ENCODE measurements at places on chromosomes 5 and 9.

DNA sequence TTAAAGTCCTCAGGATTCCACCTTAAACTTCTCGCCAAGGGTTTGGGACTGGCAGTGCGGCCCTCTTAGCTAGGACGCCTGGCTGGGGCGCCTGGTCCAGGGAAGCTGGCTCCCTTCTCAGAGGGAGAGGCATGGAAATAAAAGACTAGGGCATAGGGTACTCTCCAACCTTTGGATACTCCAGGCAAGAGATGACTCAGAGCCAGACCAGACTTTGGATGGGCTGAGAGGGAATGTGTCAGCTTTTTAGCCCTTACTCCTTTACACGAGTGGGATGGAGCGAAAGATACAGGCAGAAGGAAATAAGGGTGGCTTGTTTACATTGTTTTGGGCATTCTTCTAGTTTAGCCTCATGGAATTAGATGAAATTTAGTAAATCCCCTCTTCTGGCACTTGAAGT is 48.2 kb downstream of the IL31RA start:
- no peak for DNase-seq

DNA sequence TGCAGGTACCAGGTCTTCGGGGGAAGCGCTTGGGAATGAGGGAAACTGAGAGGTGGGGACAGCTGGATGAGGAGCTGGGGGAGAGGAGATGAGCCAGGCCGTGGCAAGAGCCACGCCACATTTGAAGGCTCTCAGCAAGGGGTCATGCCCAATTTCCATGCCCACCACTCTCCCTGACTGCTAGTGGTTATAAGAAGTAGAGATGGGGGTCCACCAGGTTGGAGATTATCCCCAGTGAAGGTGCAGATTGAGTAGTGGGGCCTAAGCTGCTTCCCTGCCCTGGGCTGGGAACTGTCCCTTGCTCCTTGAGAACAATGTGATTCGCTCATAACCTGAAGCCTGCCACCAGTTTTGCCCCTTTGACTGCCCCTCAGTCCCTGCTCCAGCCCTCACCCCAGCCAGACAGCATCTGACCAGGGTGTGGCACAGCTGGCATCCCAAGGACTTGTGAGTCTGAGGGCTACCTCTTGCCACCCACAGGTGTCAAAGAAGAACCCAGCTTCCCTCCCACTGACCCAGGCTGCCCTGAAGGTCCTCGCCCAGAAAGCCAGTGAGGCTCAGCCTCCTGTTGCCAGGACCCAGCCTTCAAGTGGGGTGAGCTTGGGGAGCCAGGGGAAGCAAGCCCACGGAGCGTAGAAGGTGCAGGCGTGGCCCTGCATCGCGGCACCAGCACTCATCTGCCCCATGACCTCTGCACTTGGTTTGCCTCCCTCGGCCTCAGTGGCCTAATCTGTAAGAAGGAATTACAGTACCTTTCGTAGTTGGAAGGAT is 21.5 kb downstream of the CD74 start:
- DNase-seq = no peak

DNA sequence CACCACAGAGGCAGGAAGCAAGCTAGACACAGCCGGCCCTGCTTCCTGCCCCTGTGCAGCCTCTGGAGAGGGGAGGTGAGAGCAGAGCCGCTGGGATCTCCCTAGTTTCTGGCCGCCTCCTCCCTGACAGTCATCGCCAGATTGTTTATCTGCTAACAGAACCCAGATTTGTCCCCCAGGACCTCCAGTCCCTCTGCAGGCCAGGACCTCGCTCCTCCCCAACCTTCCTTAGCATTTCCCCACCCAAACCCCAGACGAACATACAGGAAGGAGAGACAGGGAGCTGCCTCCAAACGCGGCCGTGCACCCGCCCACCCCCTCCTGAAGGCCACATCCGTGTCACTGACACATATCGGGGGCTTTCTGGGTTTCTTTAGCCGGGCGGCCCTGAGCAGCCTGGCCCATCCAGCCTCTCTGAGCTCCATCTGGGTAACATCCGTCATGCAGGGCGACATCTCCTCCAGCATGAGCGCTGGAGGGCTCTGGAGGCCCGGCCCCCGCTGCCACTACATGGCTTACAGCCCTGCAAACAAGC is 47.5 kb downstream of the DBH start:
- no peak for DNase-seq

GRCh38 chr5:108638021-108638420 is 109.7 kb upstream of the FER start:
- DNase-seq = no peak

DNA sequence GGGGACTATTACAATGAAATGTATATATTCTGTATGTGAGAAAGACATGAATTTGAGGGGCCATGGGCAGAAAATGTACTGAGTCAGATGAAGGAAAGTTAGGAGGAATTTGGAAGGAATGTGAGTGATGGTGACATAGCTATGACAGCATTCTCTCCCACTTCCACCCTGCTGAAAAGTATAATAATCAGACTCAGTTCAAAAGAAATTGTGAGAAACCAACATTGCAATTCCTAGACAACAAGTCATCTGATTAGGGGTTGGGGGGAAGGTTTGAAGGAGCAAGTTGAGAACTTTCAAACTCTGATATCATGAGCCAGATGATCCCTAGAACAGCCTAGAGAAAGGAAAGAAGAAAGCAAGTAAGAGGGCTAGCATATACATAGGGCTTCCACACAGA is 370.6 kb downstream of the DMRTA1 start:
- no peak for DNase-seq

GRCh38 chr5:78983601-78984438 is 1.3 kb downstream of the ARSB start:
- DNase-seq = no peak

DNA sequence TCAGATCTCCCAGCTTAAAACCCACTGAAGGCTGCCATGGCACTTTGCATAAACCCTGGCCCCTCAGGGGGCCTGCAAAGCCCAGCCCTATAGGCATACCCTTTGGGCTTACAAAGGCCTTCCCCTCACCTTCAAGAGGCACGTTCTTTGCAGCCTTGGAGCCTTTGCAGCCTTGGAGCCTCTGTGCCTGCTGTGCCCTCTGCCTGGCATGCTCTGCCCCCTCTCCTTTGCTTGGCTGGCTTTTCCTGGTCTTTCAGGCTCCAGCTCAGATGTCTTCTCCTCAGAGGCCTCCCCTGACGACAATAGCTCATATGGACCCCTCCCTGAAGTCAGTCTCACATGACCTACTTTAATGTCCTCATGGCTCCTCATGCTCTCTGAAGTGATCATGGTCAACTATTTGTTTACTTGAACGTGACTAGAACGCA is 60.3 kb downstream of the CXXC5 start:
- no peak for DNase-seq

DNA sequence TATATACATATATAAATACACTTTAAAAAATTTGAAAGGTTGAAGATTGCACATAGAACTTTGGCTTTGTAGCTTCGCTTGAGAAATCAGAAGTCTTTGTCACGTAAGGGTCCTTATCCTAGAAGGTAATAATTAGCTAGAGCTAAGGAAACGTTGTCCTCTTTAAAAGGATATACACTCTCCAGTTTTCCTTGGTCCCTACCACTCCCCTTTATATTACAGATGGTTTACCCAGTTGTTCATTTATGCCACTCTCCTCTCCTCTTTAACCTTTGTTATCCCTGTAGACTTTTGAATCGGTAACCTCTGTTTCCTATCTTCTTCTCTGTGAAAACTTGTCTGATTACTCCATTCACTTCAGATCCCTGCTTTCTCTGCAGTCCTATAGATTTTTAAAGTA is 1101.0 kb upstream of the SEMA6A start:
- DNase-seq = no peak

DNA sequence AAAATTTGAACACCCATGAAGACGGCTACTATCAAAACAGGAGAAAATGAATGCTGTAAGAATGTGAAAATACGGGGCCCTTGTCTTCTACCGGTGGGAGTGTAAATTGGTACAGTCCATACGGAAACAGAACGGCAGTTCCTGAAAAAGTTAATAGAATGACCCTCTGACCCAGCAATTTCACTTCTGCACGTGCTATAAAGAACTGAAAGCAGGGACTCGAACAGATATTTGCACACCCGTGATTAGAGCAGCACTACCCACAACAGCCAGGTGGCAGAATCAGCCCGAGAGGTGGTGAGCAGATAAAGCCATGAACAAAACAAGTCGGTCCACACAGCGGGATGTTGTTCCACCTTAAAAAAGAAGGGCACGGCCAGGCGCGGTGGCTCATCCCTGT is 22.6 kb upstream of the SLC12A7 start:
- no peak for DNase-seq

- DNase-seq = no peak
These were observed 169.9 kb downstream of the NNT start for GRCh38 chr5:43772764-43773477.

DNA sequence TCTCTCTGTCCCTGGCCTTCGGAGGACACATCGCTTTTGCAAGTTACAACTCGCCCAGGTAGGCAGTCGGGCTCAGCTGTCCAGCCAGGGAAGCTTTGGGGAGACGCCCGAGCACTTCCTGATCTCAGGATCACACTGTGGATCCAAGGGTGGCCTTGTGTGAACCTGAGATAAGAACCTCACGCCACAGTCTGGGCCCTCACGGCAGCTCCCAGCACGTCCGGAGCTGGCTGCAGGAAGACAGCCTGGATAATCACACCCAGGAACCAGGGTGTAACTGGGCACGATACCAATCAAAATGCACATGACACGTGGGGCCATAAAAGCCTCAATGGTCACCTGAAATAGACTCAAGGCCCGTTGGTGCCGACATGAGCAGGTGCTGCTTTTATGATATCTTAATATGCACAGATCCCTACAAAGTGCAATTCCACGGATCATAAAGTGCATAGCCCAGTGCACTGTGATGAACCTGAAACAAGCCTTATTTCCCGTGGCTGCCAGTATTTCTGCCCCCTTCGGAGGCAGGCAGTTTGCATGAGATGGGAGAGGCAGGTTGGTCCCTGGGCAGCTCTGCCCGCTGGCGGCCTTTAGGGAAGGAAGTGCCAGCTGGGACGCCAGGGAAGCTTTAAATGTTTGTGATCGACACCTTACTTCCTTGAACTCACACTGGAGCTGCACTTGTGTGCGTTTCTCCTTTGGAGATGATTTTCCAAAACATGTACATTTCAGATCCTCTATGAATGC is 14.5 kb downstream of the SLC6A18 start:
- DNase-seq = no peak

- no peak for DNase-seq
These were observed 84.5 kb downstream of the CETN3 start for GRCh38 chr5:90325093-90325492.

DNA sequence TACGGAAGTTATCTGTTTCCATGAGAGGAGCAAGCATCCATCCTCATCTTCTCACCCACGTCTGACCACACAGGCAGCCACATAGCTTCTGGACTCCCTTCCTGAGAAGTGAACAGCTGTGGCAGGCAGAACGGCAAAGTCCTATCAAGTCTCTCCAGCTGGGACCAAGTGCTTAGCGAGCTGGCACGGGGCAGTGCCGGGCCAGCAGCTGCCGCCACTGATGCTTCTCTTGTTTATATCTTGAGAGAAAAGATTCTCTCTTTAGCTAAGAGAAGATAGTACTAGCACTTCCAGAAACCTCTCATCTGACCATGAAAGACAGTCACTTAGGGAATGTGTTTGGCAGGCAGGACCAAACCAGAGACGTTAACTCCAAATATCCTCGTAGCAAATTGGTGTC is 37.2 kb downstream of the PLAC8L1 start:
- no peak for DNase-seq

GRCh38 chr9:13529321-13530104 is 250.0 kb upstream of the MPDZ start:
- no peak for DNase-seq

DNA sequence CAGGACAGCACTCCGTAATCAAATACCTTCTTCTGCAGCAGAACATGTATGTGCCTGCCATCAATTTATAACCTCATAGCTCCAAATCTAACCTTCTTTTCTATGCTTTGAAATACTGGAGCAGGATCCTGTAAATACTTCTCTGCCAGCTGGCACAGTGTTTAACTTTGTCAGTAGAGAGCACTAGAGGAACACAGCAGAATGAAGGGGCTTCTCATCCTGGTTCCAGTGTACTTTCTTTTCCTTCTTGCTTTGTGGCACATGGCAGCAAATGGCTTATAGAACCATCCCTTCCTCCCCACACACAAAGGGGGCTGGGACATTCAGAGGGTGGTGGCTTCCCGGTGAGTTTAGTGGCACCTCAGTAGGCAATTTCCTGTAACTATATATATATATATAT is 3.8 kb upstream of the FBXW11 start:
- DNase-seq = no peak

GRCh38 chr5:127744241-127744640 is 41.0 kb downstream of the CCDC192 start:
- no peak for DNase-seq

GRCh38 chr5:101080462-101081240 is 177.6 kb upstream of the ST8SIA4 start:
- DNase-seq = no peak

- no peak for DNase-seq
These were observed 15.9 kb upstream of the CDKN2AIPNL start for GRCh38 chr5:134427540-134428041.

- no peak for DNase-seq
These were observed 234.4 kb upstream of the GAS1 start for GRCh38 chr9:87181670-87182069.

- no peak for DNase-seq
These were observed 100.9 kb downstream of the SNCAIP start for GRCh38 chr5:122412966-122413365.

GRCh38 chr9:111631214-111631971 is at the start of gene DNAJC25:
DNAJC25 (plus strand) TSS chr9:111631334; CDS start chr9:111631408, 74 bp downstream.
- peak; percentile 91 for DNase-seq

- DNase-seq = no peak
These were observed 31.2 kb downstream of the PRDM6 start for GRCh38 chr5:123120197-123120596.

DNA sequence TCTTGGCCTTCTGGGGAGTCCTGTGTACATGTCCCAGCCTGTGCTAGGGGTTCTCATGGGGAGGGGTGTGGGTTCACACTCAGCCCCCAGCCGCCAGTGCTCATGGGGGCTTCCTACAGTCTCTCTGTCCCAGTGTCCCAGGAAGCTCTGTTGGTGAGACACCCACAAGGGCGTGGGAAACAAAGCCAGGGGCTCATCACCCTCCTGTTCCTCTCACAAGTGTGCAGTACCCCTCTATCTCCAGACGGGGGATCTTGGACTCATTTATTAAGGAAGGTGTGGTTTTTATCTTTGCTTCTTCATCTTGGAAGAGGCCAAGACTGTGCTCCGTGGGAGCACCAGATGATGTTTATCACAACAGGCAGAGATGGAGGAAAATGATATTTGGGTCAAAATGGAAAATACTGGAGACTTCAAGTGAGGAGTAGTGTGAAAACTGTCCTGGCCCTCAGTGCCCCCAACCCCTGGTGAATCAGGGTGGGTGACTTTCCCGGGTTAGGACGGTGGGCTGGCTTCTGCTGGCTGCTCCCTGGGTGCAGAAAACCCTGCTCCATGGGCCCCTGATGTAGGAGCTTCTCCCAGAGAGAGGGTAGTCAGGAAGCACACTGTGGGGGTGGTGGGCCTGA is 15.2 kb downstream of the TMEM171 start:
- no peak for DNase-seq

- DNase-seq = no peak
These were observed 104.9 kb upstream of the FTMT start for GRCh38 chr5:121746763-121747162.

- DNase-seq = no peak
These were observed 98.0 kb downstream of the HSD17B3 start for GRCh38 chr9:96203867-96204501.

- DNase-seq = no peak
These were observed 89.8 kb downstream of the LIFR start for GRCh38 chr5:38466424-38467189.

Measured in stimulated activated CD4-positive, alpha-beta T cell treated with anti-CD3 and anti-CD28 coated beads, Interleukin-1b, Interleukin-23, amount 100 ng/mL, for 24 hours (primary cell).